Pons (tissue), 1 donor: ENCODE measurements at places on chromosomes 16 and 17.
A peak's percentile ranks its signal among the peaks of the same experiment; 100 is the strongest.

DNA sequence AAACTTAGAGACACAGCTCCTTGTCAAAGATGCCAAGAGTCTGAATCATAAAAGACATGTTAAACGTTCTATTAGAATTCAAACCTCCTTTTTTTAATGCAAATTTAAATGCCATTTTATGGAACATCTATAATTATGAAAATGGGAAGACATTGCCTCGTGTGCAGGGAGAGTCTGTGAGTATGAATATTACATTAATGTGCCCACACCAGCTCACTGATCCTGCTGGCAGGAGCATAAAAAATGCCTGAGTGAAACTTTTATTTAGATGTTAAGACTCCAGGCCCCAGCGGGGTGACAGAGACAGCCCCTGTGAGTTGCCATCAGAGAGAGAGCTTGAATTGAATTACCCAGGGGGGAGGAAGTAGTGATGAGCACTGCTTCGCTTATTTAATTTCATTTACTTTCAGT lies 84.8 kb downstream of the SNX11 start:
- DNase-seq: no peak

DNA sequence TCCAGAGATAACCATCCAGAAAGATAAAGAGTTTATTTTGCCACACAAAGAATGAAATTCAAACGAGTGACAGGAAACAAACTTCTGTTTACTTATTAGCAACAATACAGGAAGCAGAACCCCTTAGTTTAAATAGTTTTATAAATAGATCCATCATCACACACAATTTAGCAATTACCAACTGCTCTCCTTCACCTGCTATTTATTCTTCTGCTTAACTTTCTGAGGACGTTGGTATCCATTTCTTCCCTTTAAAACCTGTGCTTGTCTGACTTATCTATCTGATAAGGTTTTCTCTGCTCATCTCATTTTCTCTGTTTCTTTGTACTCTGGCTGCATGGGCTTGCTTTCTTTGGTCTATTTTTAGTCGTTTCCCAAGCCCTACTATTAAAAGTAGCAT lies 4.3 kb upstream of the ADAMTS18 start:
- no peak for DNase-seq

GRCh38 chr17:17739388-17740066 lies 58.3 kb downstream of the RAI1 start:
- peak; percentile 86 for DNase-seq

DNA sequence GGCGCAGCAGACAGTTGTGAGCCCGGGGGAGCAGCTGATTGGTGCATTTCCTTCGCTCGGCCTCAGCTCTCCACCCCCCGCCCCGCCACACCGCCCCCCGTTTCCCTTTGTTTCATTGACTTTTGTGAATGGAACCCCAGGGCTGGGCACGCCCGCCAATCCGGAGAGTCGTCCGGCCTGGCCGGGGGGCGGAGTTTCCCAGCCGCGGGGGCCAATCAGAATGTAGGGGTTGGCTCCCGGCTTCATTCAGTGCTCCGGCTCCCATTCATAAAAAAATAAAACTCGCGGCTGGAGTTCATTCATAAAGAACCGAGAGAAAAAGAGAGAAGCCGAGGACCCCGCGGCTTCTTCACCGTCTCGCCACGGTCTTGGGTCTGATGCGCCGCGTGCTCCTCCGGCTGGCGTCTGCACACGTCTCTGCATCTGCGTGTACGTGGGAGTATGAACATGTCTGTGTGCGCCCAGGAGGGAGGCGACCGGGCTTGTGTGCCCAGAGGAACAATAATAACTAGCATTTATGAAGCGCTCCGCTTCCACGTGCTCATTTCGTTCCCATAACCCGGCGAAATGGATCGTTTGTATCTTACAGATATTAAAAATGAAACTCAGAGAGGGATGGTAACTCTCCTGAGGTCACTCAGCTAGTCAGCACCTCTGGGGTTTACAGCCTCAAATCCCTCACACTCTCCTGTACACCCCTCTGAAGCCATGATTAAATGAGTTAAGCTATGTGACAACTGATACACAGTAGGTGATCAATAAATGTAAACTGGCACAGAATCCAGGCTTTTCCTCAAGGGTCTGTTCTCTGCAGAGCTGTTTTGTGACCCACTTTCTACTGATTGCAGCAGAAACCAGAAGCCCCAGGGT lies at the start of gene ETV4:
Gene ETV4, minus strand, starts transcription at position 22 of the 870 bp plus-strand sequence. CDS start 723 bp downstream, outside the sequence.
- DNase-seq: peak; percentile 84

GRCh38 chr16:8585857-8586256 lies 4.5 kb downstream of the TMEM114 start:
- DNase-seq: no peak

DNA sequence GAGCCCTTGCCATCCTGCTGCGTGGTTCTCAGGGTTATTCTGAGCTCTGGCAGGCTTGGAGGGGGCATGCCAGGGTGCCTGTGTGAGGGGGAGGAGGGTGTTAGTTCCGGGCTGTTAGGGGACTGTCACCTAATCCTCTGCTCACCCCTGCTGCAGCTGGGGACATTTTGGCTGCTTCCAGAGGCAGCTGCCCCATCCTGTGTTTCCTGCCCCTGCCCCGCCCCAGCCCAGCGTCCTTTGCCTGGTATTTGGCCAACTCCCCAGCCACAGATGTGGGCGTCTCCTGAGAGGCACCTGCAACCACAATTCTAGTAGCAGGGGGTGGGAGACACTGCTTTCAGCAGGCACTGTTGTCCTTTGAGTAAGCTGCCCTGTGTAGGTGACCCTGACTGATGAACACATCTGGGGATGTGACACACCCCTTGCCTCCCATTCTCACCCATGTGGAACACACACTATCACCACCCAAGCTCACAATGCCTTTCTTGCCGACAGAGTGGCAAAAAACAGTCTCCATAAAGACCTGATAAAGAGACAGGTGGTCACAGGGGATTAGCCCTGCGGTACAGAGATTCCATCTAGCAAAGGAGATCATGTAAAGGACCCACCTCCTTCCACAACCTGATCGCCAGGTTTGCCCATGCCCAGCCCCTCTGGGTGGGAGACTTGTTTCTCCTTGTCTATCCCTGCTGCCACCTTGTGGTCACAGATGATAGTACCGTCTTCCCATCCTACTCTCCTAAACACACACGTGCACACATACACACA lies at the start of gene CHRNE:
Gene CHRNE, minus strand, starts transcription at position 48 of the 768 bp plus-strand sequence. Its CDS starts 35 bp downstream, at position 13.
- peak; percentile 85 for DNase-seq

DNA sequence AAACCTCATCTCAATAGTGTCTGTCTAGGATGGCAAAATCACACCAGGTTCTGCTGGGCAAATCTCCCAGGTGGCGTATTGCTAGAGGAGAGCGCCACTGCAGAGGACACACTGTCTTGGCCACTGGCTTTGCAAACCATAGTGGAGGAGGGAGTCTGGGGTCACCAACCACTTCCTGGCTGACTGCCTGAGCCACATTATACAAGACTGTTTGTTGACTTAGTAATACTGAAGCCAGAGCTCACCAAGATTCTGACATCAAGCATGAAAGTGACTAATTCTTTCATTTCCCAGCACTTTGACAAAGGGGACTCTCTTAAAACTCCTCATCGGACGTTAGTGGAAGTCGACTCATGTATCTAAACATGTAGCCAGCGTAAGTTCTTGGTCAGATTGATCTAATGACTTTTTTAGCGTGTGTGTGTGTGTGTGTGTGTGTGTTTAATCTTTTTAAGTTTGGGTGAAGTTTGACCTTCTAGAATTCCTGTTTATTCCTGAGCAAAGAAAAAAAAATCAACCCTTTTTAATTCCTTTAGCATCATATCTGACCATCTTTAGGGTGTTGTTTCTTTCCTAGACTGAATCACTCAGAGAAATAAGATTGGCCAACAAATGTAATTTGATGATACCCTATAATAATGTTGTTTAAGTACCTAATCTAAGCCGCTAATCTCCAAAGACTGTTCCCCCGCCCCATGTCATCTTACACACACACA lies 13.7 kb downstream of the PITPNC1 start:
- peak; percentile 75 for DNase-seq

GRCh38 chr16:68126395-68126794 lies 41.2 kb downstream of the NFATC3 start:
- no peak for DNase-seq

DNA sequence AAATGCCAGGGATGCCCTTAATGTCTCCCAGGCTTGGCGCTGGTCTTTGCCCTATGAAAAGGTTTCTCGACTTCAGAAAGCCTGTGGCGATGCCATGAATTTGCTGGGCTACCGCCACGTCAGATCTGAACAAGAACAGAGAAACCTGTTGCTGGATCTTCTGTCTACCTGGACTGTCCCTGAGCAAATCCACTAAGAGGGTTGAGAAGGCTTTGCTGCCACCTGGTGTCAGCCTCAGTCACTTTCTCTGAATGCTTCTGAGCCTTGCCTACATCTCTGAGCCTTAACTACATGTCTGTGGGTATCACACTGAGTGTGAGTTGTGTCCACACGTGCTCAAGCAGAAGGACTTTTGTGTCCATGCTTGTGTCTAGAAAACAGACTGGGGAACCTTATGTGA lies 11.4 kb downstream of the CHST4 start:
- DNase-seq: peak; percentile 42

GRCh38 chr16:85615852-85616606 lies 2.9 kb downstream of the GSE1 start:
- peak; percentile 77 for DNase-seq

DNA sequence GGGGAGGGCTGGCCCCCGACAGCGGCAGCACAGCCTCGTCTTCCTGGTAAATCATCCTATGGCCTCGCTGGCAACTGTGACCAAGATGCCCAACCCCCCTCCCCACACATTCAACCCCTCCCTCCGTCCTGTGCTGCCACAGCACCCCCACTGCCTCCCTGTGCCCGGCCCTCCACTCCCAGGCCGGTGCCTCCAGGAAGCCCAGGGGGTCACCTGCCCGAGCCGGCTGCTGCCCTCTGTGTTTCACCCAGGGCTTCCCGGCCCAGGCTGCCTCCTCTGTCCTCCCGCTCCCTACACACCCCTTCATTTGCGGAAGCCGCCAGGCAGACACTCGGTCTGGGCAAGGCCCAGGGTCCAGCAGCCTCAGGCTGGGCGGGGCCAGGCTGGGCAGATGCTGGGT lies 188.6 kb downstream of the RBFOX3 start:
- no peak for DNase-seq

GRCh38 chr16:87305505-87306391 lies 11.4 kb downstream of the C16orf95 start:
- no peak for DNase-seq

DNA sequence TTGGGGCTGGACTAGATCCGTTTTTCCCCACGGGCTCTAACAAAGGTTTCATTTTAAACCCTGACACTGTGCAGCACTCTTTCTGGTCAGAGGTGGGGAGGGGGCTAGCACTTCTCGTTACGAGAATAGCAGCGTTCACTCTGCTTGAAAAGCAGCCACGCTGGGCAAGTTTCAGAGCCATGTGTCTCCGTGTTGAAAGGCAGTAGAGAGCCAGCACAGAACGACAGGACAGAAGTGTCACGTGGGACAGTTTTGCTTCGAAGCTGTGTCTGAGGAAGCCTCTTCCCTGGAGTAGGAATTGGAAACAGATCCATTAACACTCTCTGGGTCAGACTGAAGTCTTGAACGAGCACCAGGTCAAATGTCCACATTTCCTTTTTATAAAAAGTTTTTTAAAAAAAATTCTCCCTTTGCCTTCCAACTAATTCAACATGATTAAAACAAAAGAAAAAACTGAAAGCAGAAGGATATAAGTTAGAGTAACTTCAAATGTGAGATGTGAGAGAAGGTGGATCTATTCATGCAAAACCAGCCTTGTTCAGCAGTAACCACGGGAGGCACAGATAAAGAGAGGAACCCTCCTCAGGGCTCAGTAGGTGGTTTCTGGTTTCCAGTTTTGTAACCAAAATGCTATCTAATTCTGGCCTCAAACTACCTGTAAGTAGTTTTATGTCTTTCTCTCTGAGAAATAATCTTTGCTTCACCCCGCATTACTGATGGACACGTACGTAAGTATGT lies 65.0 kb downstream of the SMG6 start:
- DNase-seq: peak; percentile 72
